Fibroblast of the conjunctiva (primary cell): ENCODE measurements at places on chromosomes 5 and 9.

DNA sequence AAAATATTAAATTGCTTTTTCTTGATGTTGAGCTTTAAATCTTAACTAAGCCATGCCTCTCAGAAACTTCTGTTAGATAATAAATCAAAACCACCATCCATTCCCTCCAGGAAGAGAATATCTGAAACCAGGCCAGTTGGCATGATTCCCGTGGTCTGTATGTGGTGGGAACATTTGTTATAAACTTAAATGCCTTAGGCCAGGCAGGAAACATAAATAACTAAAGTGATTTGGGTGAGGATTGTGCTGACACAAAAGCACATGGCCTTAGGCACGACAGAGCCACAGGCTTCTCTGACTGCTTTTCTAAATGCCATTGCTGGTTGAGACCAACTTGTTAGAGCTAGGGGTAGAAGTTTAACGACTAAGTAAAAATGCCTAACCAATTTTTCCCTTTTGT, 255.9 kb downstream of the GABRG2 start:
- no peak for DNase-seq

DNA sequence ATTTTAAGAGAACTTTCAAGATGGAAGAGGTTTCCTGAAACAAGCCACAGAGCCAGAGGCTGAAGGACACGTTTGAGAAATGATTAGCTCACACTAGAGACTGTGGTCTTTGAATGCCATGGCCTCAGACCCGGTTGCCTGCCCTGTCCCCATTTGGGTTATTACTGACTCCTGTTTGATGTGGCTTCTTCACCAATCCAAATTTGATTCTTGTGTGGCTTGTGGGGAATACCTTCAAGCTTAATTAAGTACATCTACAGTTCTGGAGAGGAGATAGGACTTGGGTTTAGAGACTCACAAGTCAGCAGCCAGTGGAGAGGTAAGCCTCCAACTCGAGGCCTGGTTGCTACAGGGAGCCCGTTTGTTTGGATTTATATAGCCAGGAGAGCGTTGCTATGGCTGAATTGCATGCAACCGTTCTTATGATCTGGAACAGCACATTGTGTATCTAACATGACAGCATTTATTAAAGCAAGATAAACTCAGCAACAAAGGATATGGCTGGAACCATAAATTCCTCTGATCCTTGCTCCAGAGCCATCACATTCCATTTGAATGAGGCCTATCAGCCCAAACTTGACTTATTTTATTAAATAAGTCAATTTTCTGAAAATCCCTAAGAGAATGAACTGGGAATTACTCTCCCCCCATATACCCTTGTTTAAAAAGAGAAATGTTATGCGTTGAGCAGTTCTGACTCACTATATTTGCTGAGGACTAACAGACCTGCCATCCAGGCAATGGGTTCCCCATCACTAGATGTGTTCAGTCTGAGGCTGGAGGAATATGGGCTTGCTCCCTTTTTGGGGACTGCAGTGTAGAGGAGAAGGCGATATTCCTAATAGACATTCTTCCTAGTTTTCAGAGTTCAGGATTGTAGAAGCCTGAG, 88.4 kb upstream of the TNFSF8 start:
- DNase-seq: peak; percentile 41

DNA sequence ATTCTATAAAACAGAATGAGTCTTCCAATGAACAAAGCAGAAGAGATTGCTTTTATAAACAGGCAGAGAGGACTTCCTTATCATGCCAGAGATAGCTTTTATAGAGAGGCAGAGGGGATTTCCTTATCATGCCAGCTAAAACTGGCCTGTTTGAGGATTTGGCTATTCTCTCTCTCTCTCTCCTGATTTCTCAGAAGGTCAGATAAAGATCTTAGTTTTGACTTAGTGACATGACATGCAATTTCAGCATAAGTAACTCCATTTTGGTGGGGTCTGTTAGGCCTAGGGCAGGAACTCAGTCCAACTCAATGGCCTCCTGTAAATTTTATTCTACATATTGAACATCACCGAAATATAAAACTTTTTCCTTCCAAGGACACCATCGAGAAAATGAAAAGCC, 31.5 kb upstream of the DENND4C start:
- no peak for DNase-seq

GRCh38 chr5:2068531-2068930, 185.8 kb upstream of the IRX4 start:
- DNase-seq: no peak
